Camera-type eye (tissue), 1 donor: ENCODE measurements at places on chromosomes 5 and 9. TPM values are rescaled to one million over a fixed set of nuclear protein-coding genes. Genes with fewer than 3 reads are reported as not detected.

The DTWD2 gene
- total RNA-seq: 22.2 TPM

The NXNL2 gene
- 2.4 TPM for total RNA-seq

The PCDHGA2 gene
- total RNA-seq: 15.8 TPM

The CAAP1 gene
- 26.6 TPM for total RNA-seq

The ADAMTS16 gene
- total RNA-seq: 4.9 TPM

The PRSS3 gene
- not detected for total RNA-seq

The ASS1 gene
- 52.0 TPM for total RNA-seq

The KDM4C gene
- 78.2 TPM for total RNA-seq

The QRFP gene
- not detected for total RNA-seq
